ENCODE measurements at places on chromosomes 4 and X.
A peak's percentile ranks its signal among the peaks of the same experiment; 100 is the strongest.

GRCh38 chr4:138275963-138276621 lies 33.9 kb upstream of the SLC7A11 start:
- peak; percentile 39 for DNase-seq

- DNase-seq: no peak
Observed at GRCh38 chr4:57668621-57669020, 558.4 kb upstream of the IGFBP7 start.

DNA sequence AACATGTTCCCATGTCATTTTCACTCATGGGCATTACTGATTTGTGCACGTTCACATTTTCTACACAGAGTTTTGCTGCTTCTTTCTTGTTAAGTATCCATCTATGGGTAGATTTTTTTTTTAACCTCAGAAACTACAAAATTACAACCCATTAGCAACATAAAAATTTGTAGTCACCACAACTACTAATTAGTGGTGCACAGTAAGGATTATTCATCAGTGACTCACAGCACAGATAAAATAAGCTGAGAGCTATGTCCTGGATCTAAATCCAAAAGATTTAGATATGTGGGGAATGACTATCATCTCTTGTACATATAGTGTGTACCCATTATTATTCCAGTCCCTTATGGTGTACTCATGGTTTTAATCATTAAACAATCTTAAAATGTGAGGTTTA lies 19.7 kb upstream of the AMELX start:
- no peak for DNase-seq

GRCh38 chrX:100895365-100896075 lies 21.4 kb upstream of the NOX1 start:
- DNase-seq: peak; percentile 3

GRCh38 chr4:10017037-10017893 lies 4.0 kb downstream of the SLC2A9 start:
- no peak for DNase-seq

DNA sequence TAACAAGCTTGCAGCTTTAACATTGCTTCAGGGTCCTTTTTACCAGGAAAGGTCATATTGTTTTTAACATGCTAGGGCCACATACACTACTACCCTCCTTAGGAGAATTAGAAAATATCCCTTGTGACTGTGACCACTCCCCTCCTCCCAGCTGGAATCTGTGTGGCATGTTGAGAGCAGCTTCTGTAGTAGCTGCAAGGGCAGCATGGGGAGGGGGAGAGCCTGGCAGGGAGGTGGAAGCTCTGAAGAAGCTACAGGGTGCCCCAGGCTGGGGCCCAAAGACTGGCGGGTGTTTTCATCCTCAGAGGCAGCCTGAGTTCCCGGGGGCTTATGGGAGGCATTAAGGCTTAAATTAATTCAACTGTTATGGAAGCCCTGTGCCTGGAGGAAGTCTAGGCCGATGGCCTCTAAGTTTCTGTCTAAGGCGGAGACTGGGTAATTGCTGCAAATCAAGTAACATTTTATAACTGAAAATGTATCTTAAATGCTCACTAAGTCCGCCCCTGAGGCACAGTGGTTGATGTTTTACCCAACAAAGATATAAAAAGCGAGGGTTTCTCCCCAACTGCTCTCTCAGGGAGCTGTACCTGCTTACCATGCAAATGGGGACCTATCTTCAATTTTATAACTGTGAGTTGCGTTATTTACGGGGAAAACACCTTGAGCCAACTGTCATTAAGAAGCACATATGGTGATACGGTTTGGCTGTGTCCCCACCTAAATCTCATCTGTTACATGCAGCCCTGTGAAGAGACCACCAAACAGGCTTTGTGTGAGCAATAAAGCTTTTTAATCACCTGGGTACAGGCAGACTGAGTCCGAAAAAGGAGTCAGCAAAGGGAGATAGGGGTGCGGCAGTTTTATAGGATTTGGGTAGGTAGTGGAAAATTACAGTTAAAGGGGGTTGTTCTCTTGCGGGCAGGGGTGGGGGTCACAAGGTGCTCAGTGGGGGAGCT lies 37.4 kb upstream of the STS start:
- DNase-seq: no peak

Data from HTR-8/SVneo (cell line).